ENCODE measurements at places on chromosomes 11 and 22. TPM values are rescaled to one million over a fixed set of nuclear protein-coding genes. Genes with fewer than 3 reads are reported as not detected.

DNA sequence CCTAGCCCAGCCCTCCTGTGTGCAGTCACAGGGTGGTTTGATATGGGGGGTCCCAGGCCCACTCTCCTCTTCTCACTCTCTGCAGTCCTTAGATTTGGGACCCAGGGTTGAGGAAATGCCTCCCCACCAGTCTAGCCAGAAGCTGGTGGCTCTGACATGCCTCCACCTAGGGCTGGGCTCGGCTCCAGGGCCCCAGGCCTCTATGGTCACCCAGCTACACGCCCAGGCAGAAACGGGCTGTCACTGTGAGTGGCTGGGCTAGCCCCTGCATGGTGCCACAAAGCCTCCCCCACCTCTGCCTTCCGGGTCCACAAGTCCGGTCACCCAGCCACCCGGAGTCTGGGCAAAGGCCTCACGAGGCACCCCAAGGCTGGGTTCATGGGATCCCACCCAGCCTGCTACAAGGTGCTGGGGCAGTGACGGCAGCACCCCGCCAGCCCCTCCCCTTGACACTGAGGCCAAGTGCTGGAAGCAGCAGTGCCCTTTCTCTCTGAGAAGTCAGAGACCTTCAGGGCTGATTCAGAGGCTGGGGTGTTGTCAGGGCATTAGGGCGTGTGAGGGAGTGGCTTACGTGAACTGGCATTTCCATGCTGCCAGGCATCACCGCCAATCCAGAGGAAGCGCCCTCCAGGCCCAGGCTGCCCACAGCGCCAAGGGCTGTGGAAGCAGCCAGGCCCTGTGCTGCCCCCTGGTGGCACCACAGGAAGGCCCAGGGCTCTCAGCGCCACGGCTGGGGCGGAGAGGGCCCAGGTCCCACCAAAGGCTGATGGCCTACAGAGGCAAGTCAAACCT lies 638 bp upstream of the PITPNM1 start:
- DNase-seq: peak; percentile 96

GRCh38 chr11:119509969-119510401 lies 87.0 kb upstream of the THY1 start:
- peak; percentile 76 for DNase-seq

GRCh38 chr22:48795664-48796063 lies 1032.0 kb downstream of the BRD1 start:
- no peak for DNase-seq

DNA sequence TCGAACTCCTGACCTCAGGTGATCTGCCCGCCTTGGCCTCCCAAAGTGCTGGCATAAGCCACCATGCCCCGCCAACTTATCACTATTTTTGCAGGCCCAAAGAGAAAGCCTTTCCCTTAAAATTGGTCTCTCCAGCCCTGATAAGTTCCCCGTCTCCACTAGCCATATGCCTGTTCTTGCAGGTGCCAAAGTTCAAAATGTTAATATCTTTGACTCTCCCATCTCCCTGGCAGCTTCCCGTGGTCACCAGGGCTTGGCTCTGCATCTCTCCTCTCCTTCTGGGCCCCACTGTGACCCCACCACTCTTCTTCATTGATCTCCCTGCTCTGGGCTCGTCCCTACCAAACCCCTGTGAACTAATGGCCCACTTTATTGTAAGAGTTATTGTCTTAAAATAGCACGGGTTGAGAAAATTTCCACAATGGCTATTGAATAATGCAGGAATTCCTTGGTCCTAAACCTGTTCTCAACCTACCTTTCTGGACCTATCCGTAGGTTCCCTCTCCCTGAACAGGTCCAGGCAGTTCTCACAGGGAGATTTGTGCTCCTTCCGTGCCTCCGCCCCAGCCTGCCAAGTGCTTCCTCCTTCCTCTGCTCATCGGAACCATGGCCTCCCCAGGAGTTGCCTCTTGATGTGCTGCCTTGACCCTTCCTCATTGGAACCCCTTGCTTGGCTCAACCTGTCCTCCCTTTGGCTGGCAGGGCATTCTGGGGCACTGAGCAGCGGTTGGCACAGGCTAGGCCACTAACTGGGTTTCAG lies 147.5 kb downstream of the DSCAML1 start:
- DNase-seq: no peak

GRCh38 chr11:70072461-70072860 lies 5.7 kb upstream of the ANO1 start:
- DNase-seq: no peak

- DNase-seq: no peak
Measured at GRCh38 chr11:132140056-132140455, 769.6 kb downstream of the NTM start.

DNA sequence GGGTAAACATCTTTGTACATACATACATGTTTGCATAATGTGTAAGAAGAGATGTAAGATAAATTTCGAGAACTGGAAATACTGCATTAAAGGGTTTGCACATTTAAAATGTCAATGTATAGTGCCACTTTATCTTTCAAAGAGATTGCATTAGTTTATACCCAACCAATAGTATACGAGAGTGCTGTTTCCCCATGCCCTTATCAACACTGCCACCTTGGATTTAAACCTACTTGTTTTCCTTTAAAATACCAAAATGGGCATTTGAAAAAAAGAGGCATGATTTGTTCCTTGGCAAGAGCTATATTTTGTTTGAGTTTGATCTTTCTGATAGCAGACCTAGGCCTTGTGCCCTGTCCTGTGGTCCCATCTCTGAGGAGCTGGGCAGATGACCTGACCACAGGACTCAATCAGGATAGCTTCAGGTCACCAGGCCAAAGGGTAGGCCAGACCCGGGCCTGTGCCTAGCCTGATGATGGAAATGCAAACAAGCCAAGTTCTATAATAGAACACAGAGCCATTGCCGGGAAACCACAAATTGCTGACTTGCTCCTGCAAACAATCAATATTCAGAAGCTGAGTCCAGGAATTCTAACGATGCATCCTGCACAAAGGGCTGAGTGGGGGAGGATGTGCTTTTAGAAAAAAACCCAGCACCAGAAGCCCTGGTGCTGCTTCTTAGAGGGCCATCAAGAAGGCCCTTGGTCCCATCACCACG lies 16.9 kb upstream of the ALG8 start:
- DNase-seq: no peak

DNA sequence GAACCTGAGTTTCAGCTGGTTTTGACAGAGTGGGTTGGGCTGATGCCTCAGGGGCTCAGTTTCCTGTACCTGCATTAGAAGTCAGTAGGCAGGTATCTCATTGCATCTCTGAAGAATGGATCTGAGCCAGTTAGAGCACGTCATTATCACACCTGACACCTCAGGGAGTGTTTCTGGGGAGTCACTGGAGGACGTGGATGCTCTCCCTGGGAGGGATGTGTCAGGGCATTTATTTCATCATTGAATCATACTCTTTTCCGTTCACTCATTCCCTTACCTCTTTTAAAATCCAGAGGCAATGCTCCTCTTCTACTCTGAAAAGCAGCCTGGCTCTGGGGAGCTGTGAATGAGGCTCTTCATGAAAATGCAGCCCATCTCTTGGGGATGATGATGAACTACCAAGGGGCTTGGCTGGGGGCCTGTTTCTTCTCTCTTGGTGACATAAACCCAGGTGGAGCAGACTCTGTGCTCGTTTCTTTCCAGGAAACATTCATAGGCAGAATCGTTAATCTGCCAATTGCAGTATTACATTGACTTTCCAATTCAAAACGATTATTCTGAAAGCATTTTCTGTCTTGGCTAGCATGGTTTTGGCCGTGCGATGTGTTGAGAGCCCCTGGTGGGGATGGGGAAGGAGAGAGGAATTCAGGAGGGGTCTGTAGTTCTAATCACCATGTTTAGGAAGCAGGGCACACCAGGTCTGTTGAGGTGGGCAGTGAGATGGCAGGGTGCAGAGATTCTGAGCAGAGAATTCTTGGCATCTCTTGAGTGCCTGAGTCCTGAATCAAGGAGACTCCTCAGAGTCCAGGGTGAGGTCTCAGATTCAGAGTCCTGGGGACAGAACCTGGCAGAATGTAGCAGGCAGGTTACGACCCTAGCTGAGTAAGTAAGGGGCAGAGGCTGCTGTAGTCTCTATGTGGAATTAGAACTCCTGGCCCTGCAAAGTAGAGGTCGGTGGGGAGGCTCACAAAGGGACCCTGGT lies 12.6 kb downstream of the PARVA start:
- no peak for DNase-seq

- DNase-seq: no peak
Measured at GRCh38 chr11:27467181-27467913, 5.2 kb downstream of the LGR4 start.

GRCh38 chr11:121515335-121515671 lies 62.5 kb upstream of the SORL1-AS1 start:
- no peak for DNase-seq

GRCh38 chr11:62400760-62401159 lies 18.1 kb upstream of the SCGB1A1 start:
- DNase-seq: peak; percentile 95

- DNase-seq: no peak
Measured at GRCh38 chr11:17472467-17472866, 4.2 kb downstream of the ABCC8 start.

GRCh38 chr11:124380585-124380984 lies 3.7 kb downstream of the OR8B2 start:
- no peak for DNase-seq

P2RY2 gene
- not detected for total RNA-seq

HTR3A gene
- not detected for total RNA-seq

PUS3 gene
- total RNA-seq: 14.0 TPM

CRYBA4 gene
- total RNA-seq: not detected

SDHAF2 gene
- 40.3 TPM for total RNA-seq

GAB4 gene
- not detected for total RNA-seq
